ENCODE measurements at places on chromosomes 2 and 18. TPM values are rescaled to one million over a fixed set of nuclear protein-coding genes. Genes with fewer than 3 reads are reported as not detected.

- DNase-seq: no peak
Observed at GRCh38 chr2:209145941-209146681, 277.7 kb upstream of the MAP2 start.

- DNase-seq: no peak
Observed at GRCh38 chr2:227407591-227408151, 19.9 kb upstream of the SCYGR1 start.

GRCh38 chr2:241978670-241979069 is 109.1 kb downstream of the RTP5 start:
- no peak for DNase-seq

GRCh38 chr18:55236150-55236931 is 277.1 kb upstream of the CCDC68 start:
- DNase-seq: no peak

Gene IL36A
- total RNA-seq: not detected

DNA sequence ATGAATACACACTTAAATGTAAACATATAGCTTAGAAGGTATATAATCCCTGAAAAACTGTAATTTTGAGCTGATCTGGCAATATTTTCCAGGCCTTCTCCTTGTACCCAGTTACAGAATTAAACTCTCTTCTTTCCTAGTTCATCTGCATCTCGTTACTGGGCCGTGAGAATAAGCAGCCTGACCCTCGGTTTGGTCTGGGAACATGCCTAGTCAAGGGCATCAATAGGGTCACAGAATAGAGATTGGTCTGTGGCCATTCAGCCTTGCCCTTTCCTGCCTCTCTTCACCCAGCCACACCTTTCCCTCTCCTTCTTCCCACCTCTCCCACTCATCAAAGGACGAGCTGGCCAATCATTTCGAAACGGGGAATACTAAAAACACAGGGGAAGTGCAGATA is 27.3 kb downstream of the SULT1C2 start:
- no peak for DNase-seq

DNA sequence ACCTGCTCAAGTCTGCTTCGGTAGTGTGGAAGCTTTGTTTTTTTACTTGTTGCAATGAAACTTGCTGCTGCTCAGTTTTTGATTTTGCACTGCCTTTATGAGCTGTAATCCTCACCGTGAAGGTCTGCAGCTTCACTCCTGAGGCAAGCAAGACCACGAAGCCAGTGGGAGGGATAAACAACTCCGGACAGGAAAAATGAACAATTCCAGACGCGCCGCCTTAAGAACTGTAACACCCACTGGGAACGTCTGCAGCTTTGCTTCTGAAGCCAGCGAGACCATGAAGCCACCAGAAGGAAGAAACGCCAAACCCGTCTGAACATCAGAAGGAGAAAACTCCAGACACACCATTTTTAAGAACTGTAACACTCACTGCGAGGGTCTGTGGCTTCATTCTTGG is 245.7 kb upstream of the REG3G start:
- DNase-seq: no peak

Gene NIFK
- 90.6 TPM for total RNA-seq

GRCh38 chr2:201420442-201421113 is 30.7 kb downstream of the TRAK2 start:
- DNase-seq: no peak

DNA sequence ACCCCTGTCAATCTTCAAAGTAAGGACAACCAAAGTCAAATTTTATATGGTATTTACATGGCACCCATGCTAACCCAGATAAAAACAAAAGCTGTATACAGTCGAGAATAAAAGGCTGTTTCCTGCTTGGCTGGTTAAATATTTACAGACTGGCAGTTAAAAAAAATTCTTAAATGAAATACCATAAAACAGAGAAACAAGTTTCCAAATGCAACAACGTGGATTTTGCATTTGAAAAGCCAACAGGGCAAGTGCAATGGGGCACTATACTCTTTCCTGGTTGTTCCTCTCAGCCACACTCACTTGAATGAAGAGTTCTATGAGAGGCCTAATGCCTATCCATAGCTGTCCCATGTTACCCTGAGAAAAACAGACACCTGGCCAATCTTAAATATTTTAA is 6.1 kb upstream of the NR4A2 start:
- DNase-seq: no peak

- no peak for DNase-seq
Observed at GRCh38 chr2:230128623-230129342, 60.1 kb upstream of the SLC16A14 start.

DNA sequence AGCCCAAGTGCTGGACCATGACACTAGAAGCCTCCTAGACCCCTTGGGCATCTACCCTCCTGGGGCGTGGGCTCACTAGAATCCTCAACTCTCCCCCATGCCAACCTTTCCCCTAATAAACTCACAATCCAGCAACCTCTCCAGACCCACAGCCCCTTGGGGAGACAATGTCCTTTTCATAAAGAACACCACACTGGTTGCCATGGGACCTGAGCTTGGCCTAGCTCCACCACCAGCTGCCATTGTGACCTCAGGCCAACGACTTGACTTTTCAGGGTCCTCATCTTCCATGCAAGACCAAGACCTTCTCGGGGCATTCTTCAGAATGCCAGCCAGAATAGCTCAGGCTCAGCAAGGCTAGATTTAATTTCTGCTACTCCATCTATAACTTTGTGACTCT is 128.1 kb upstream of the NPAS2 start:
- DNase-seq: no peak

Gene FAM210A
- 30.9 TPM for total RNA-seq

DNA sequence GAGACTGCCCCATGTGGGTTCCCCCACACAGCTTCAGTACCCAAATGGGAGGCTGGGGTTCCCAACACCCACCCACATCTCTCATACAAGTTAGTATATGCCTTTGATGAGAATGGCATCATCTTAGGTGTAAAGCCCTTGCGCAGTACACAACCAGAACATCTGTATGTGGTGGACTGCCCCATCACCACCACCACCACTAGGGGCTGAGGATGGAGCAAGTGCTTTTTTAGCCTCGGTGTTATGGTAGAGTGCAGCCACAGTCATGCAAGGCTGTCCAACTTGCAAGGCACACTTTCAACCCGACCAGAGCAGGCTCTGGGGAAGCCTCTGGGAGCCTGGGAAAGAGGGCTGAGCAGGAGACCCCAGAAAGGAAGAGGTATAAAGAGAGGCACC is 241.2 kb downstream of the TFCP2L1 start:
- no peak for DNase-seq

GRCh38 chr2:232741294-232741693 is 35.1 kb downstream of the KCNJ13 start:
- no peak for DNase-seq

Gene ZNF385B
- total RNA-seq: not detected

Gene CFC1
- not detected for total RNA-seq

GRCh38 chr2:175234650-175235049 is 53.1 kb upstream of the ATP5MC3 start:
- DNase-seq: no peak

GRCh38 chr2:128458505-128458904 is 139.8 kb upstream of the HS6ST1 start:
- DNase-seq: peak; percentile 8

Gene VAMP5
- 30.5 TPM for total RNA-seq

DNA sequence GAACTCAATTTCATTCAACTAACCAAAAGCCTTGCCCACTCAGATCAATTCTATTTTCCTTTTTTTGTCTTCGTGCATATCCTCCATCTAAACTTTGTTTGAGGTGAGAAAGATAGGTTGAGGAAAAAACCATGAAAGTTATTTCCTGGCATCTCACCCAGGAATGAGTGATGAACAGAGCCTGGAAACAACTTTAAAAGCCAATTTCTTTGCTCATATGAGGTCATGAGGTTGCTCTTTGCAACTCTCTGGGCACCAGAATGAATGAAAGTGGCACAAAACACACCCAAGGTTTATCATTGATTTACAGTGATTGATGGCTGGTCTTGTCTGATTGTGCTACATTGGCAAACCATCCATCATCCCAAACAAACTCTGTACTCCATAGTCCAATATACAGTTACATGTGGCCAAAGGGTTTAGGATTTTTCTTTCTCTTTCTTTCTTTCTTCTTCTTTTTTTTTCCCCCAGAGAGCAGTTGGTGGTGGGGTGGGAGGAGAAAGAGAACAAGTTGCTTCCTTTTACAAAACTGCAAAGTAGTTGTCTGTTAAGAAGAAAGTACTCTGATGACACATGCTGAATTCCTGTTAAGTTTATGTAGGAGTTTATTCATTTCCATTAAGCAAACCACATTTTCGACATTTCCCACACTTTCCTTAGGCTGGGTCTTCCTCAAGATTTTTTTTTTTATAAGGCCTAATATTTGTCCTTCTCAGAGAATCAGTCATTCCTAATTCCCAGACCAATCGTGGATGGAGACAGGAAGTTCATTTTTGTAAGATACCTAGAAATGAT is 575.9 kb upstream of the ZEB2 start:
- DNase-seq: no peak

DNA sequence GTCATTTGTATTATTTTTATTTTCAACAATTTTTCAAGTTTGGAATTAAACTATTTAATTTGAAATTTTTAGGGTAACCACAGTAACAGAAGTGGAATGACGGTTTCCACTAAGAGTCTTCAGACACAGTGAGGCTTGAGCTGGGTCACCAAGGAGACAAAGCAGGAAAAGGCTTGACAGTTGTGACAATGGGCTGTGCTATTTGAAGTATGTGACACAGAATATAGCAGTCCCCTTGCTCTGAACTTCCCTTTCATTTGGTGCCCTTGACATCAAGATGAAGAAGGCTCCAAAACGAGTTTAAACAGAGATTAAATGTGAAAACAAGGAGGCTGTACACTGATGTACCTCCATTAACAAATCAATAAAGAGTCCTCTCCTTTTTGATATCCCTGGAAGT is 265.4 kb upstream of the DLGAP1 start:
- DNase-seq: no peak

Gene CXCR1
- 0.28 TPM for total RNA-seq

GRCh38 chr18:32612651-32613050 is 142.0 kb upstream of the GAREM1 start:
- no peak for DNase-seq

GRCh38 chr2:68594674-68595492 is 48.5 kb upstream of the PROKR1 start:
- DNase-seq: no peak

Gene MYO1B
- 6.3 TPM for total RNA-seq

- no peak for DNase-seq
Observed at GRCh38 chr2:207749873-207750272, 19.8 kb downstream of the FZD5 start.

DNA sequence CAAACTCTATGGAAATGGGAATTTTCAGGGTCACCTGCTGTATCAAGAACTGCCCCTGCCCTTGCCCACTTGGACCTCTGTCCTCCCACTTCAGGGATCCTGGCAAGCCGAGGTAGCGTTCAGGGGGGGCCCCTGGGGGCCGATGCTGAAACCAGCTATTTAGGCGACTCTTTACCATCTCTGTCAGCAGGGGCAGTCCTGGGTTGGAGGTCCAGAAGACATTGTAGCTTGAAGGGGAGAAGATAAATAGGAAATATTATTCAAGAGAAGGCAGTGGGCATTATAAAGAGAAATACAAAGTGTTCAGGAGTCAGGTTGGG is 2.4 kb downstream of the MOGS start:
- no peak for DNase-seq

Gene ASB18
- total RNA-seq: not detected

DNA sequence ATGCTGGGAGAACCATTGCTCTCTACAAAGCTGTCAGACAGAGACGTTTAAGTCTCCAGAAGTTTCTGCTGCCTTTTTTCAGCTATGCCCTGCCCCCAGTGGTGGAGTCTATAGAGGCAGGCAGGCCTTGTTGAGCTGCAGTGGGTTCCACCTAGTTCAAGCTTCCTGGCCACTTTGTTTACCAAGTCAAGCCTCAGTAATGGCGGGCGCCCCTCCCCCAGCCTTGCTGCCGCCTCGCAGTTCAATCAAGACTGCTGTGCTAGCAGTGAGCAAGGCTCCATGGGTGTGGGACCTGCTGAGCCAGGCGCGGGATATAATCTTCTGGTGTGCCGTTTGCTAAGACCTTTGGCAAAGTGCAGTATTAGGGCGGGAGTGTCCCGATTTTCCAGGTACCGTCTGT is 52.7 kb upstream of the SCYGR2 start:
- DNase-seq: no peak

GRCh38 chr18:77044866-77045664 is 87.5 kb downstream of the MBP start:
- no peak for DNase-seq

Gene USP40
- 23.3 TPM for total RNA-seq

GRCh38 chr2:156526950-156527636 is 90.9 kb downstream of the GPD2 start:
- DNase-seq: no peak

Measured in natural killer cell treated with Interleukin-12 subunit alpha and Interleukin-12 subunit beta and Interleukin-15 and Interleukin-18, amount 100 ng/mL, for 72 hours (primary cell).